ENCODE measurements at places on chromosomes 12 and 14.

GRCh38 chr12:124453419-124454351 lies 113.7 kb downstream of the NCOR2 start:
- peak; percentile 64 for DNase-seq

- DNase-seq, result no peak
Measured at GRCh38 chr12:122544537-122544936, 17.5 kb downstream of the KNTC1 start.

DNA sequence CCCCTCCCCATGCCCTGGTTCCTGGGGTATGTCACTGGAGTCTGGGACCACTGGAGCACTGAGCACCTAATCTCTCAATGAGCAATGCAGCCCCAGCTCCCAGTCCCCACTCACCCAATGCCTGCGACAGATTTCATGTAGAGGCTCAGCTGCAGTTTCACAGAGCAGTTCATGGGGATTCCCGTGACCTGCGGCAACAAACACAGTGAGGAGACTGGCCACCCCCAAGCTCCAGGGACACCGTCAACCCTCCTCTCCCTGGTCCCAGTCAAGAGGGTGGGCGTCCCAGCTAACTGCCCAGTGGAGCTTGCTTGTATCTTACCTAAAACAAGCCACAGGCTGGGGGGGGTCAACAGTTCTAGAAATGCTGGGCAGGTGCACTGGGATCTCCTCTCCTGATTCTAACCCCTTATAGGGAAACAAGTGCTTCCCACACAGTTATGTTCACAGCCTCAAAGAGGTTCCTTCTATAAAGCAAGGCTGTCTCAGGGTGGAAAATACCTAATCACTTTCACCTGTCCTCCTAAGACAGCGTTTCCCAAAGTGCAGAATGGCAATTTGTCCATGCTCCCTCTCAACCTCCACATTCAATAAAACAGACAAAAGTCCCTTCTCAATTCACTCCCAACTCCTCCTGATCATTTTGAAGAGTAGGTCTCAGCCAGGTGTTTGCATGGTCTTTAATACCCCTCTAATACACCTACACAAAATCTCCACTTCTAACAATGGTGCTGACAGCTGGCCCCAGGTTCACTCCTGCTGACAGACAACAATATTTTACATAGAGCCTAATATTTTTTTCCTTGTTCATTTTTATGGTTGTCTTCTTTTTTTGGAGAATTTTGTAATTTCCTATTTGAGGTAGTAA lies 68.3 kb downstream of the SCARB1 start:
- DNase-seq, result no peak

- no peak for DNase-seq
Measured at GRCh38 chr14:76786601-76787000, 25.3 kb downstream of the VASH1 start.

- DNase-seq, result no peak
Measured at GRCh38 chr14:98952593-98953350, 319.2 kb downstream of the BCL11B start.

- no peak for DNase-seq
Measured at GRCh38 chr12:96570579-96570978, 81.2 kb downstream of the CFAP54 start.

DNA sequence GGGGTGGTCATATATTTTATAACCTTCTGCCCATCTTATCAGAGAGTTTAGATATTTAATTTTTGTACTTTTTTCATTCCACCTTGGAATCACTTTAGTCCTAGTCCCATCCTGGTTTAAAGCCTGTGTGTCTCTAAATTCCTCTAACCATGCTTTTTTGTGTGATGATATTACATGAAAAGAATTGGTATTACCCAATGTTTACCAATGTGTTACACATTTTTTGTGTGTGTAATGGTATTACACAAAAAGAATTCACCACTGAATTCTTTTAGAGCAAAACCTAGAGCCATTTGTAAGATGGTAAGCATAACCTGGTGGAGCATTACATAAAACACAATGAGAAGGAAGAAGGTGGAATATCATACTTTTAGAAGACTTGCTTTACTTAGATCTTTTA lies 77.5 kb downstream of the FAR2 start:
- DNase-seq, result no peak

DNA sequence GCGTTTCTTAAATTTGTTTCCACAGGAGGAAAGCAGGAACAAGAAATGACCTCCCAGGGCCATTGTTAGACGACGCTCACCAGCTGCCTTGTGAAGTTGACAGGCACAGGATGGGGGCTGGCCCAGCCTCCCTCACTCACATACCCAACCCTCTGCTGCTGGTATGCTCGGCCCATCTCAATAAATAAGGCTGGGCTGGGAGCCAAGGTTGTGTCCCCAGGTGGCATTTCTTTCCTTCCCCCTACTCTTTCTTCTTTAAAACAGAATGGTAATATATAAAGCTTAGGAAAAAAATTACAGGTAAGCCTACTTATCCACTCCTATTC lies 93.0 kb downstream of the ACTN1 start:
- no peak for DNase-seq

- no peak for DNase-seq
Measured at GRCh38 chr12:77559400-77560074, 271.2 kb upstream of the NAV3 start.

GRCh38 chr12:108856428-108857157 lies 790 bp downstream of the SSH1 start:
- peak; percentile 71 for DNase-seq

DNA sequence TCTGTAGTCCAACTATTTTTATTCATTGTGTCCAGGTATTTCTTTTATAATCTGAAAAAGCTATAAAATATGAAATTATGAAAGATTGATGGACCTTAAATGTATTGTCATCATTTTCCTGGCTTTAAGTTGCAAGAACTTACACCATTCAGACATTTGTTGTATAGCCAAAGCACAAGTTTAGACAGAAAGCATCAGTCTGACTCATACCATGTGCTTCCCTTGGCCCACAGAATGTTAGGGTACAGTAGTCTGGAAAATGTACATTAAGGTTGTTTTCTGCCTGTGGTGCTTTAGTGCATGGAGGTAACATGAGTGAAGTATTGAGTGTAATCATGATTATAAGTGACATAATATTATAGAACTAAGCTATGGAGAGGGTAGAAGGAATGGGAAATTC lies 1002.5 kb downstream of the BCL11B start:
- DNase-seq, result no peak
